ENCODE measurements at places on chromosomes 2 and 18.
A peak's percentile ranks its signal among the peaks of the same experiment; 100 is the strongest.

- DNase-seq: no peak
Observed at GRCh38 chr2:182646763-182647498, 69.1 kb upstream of the DNAJC10 start.

DNA sequence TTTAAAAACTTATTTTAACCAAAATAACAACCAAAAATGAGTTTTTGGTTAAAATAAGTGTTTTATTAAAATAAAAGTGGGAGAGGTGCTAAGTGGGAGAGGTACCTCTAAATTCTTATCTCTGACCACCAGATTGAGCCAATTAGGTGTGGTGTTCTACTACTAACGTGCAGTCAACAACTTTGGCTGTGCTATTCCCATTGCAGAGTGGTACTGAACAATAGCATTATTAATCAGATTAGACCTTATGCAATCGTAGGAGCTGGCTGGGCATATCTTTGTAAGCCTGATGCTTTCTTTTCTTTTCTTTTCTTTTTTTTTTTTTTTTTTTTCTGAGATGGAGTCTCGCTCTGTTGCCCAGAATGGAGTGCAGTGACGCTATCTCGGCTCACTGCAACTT lies 38.9 kb downstream of the RAB27B start:
- peak; percentile 93 for DNase-seq

DNA sequence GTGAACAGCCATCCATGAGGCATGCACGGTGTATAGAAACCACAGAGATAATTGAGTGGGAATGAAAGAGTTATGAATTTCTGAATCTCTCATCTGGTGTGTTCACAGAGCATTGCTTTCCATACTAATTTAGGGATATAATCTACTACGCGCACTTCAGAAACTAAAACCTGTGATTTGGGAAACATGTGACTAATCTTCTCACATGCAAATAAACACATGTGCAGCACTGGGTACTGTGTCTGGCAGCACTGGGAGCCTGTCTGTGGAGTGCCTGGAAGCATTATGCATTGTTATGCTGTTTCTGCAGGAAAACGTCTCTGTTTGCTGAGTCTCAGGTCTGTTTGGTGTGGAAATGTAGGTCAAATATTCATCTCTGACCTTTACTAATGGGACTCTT lies 287.3 kb downstream of the CMPK2 start:
- no peak for DNase-seq

GRCh38 chr2:120538691-120539423 lies 192.9 kb downstream of the INHBB start:
- no peak for DNase-seq

DNA sequence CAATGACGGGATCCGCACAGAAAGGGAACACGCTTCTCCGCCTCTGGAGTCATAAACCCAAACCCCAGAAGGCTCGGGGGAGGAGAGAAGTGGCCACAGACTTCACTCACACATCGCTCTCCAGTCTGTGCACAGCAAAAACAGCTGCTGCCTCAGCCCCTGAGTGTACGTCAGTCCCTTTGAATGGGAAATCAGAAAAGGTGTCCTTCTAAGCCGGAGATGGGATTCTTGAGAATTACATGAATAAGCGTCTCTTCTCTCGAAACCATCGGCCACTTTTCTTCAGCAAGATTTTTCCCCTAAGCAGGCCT lies 78.3 kb downstream of the PDCL3 start:
- DNase-seq: no peak

GRCh38 chr18:32847691-32848090 lies 74.9 kb upstream of the KLHL14 start:
- no peak for DNase-seq

DNA sequence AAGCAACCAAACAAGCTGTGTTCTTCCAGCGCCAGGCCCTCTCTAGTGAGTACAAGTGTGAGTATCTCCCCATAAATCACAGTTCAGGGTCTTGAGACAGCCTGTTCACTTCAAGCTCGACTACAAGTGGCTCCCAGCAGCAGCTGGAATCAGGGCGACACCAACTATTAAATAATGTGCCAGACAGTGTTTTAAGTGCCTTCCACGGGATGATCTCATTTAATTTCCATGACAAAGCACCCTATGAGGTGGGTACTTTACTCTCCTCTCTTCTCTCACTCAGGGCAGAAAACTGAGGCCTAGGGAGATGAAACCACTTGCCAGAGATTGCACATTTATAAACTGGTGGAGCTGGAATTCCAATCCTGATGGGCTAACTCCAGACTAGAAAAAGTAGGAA lies 2.6 kb upstream of the FAM136A start:
- DNase-seq: no peak

- DNase-seq: no peak
Observed at GRCh38 chr2:190575263-190575662, 40.7 kb upstream of the NEMP2 start.

- peak; percentile 54 for DNase-seq
Observed at GRCh38 chr18:903701-904100, 970 bp upstream of the ADCYAP1 start.

GRCh38 chr2:343355-343754 lies 55.5 kb upstream of the ALKAL2 start:
- no peak for DNase-seq

- no peak for DNase-seq
Observed at GRCh38 chr2:191325651-191326365, 80.6 kb downstream of the MYO1B start.

GRCh38 chr2:9201185-9201891 lies 5.3 kb upstream of the ASAP2 start:
- DNase-seq: no peak

- DNase-seq: no peak
Observed at GRCh38 chr2:109699646-109700045, 85.5 kb downstream of the SOWAHC start.

DNA sequence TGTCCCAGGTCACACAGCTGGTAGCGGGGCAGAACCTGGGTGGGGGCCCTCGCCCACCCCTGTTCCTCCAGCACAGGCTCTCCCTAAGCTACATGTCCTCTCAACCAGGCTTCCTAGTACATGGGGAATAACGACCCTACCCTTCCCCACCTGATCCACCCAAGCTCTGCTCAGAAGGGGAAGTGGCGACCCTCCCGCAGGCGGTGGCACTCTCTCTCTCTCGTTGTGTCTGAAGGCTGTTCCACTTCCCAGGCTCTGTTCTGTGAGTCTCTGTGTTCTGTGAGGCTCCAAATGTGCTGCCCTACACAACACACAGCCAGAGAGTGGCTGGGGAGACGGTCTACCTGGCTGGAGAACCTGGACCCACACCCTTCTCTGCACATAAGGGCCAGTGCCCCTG lies 135.8 kb downstream of the COPS8 start:
- no peak for DNase-seq

DNA sequence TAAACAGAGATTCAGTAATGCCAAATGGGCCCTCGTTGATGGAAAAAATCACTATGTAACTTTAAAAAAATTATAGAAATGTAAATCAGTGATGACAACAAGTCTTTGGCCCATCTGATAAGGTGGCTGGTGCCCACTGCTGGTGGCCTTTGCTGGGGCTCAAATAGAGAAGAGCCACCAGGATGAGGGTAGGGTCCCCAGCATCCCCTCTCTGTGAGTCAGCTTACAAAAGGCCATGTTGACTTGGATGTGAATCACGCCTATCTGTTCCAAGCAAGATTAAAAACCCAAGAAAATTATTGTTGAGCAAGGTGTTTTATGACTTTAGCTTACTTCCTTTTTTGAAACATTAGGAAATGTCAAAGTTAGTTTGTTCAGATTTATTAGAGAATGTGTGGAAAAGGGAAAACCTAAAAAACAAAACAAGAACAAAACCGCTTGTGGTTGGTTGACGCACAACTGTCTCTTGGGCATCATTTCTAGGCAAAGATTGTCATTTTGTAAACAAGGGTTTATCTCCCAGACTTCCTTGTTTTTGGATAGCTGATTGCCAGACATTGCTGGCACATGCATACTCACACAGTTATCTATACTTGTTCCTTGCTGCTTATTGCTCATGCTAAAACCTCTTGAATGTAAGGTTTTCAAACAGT lies 53.7 kb upstream of the ZNF396 start:
- DNase-seq: no peak

- no peak for DNase-seq
Observed at GRCh38 chr2:159873258-159873657, 75.2 kb upstream of the CD302 start.

DNA sequence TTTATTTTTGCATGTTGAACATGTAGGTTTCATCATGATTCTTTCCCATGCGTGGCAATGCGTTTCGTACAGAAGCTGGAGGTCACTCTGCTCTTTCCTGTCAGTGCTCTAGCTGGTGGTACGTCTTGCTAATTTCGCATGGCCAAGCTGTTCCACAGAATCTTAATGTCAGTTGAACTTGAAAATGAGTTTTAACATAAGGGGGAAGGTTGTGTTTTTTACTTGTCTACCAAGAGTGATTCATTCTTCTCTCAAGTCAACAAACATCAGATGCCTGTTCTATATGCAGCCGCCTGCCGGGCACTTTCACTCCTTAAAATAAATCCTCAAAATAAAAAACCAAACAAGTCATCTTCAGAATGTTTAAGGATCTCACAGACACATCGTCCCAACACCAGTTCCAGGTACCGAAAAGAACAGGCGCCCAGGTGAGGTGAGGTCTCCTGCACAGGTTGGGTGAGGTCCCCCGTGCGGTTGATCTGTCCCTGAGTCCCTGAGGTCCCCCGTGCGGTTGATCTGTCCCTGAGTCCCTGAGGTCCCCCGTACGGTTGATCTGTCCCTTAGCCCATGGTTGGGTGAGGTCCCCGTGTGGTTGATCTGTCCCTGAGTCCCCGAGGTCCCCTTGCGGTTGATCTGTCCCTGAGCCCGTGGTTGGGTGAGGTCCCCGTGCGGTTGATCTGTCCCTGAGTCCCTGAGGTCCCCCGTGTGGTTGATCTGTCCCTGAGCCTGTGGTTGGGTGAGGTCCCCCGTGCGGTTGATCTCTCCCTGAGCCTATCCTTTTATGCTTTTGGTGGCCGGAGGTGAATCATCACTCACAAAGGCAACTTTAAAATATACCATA lies 57.0 kb upstream of the KCNG2 start:
- no peak for DNase-seq

GRCh38 chr2:201882353-201883090 lies 76.2 kb downstream of the CDK15 start:
- DNase-seq: peak; percentile 43

DNA sequence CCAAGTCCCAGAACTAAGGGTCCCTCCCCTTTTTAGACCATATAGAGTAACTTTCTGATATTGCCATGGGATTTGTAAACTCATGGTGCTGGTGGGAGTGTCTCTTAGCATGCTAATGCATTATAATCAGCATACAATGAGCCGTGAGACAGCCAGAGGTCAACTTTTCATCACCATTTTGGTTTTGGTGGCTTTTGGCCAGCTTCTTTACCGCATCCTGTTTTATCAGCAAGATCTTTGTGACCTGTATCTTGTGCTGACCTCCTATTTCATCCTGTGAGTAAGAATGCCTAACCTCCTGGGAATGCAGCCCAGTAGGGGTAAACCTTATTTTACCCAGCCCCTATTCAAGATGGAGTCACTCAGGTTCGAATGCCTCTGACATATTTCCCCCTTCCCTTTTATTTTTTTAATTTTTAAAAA lies 148.2 kb downstream of the PHLPP1 start:
- peak; percentile 28 for DNase-seq

DNA sequence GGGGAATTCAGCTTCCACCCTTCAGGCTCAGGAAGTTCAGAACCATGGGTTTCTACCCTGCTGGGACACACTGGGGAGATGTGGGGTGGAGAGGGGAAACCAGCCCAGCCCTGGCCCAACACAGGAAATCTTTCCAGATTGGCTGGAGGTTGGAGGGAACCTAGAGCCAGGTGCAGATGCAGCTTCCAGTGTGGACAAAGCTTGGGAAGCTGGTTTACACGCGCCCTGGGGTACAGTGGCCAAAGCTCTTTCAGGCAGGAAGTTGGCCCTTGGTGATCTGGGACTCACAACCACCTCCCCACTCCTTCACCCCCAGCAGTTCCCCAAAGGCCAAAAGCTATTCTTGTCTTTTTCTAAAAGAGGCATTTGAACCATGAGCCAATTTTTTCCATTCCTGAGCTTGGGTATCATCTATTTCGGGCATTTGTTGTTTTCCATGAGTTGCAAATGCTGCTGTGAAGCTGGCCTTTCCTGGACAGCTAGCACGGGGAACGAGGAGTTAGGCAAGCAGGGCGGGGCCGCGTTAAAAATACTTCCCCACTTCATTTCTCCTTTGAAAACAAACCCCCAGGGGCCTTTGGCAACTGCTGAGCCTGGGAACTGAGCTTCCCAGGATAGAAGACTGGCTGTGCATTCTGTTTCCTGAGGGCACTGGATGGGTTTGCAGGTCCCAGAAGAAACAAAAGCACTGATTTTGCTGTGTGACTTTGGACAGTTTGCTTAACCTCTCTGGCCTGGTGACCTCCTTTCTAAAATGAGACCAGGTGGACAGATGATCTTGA lies 3.1 kb upstream of the ARID5A start:
- DNase-seq: no peak

DNA sequence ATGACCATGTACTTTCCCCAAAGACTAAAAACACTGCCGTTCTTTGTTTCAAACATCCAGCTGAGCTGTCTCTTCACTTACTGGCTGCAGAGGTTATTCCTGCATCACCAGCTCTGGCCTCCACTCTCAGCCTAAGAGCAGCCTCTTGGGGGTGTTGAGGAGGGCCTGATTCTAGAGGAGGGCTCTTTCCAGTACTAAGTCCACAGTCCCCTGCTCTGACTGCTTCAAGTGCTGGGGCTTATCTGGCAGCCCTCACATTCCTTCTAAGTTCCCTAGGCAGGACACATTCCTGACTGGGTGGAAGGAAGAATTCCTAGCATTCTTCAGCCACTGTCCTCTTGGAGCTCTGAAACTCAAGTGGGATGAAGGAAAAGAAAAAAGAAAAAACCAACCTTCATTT lies 32.9 kb upstream of the EHBP1 start:
- no peak for DNase-seq

DNA sequence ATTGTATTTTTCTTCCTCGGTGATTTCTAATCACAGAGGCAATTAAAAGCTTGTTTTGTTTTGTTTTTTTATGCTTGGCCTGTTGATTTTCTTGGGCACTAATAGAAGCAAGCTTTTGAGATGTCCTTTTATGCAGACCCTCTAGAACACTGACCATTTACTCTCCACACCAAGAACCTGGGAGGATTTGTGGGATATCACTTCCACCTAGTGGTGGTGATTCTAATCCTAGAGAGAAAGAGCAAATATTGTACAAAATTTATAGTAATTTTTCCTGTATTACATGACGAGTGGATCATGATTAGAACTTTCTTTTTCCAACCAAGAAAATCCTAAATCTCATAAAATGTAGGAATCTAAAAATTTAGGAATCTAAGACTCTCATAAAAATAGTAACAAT lies 23.4 kb downstream of the NEMP2 start:
- DNase-seq: peak; percentile 63

GRCh38 chr2:72603481-72603880 lies 222.4 kb downstream of the EXOC6B start:
- DNase-seq: no peak

GRCh38 chr2:66604326-66604725 lies 169.4 kb downstream of the MEIS1 start:
- no peak for DNase-seq

- DNase-seq: no peak
Observed at GRCh38 chr2:30382995-30383394, 64.1 kb upstream of the LCLAT1 start.

GRCh38 chr18:74012954-74013630 lies 134.5 kb downstream of the FBXO15 start:
- DNase-seq: no peak

Data from hematopoietic multipotent progenitor cell treated with erythropoietin and hydrocortisone succinate and interleukin-3 and kit ligand, for 8 days (in vitro differentiated cells).